ENCODE measurements at places on chromosomes 16 and 17.

DNA sequence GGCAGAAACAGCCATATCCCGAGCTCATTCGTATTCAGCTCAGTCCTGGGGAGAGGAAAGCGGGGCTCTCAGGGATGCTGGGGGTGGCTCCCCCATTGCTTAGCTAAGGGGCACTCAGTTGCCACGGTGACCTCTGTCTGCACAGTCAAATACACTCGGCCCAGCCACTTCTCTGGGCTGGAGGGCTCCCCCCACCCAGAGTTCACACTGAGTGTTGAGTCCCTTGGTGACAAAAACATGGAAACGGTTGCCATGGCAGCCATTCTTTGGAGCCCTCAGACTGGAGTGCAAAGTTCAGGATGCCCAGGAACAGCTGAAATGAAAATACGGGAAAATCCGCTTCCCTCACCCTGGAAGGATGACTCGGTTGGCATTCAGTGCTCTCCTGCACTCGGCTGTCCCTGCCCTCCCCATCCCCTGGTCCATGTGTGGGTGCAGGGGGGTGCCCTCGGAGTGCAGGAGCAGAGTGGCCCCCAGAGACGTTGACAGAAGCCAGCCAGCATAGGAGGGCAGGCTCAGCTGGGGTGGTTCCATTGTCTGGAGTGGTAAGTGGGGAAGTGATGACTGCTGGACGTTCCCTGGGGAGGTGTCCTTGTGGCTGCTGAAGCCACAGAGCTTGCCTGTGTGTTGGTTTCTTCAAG lies 216.5 kb downstream of the NTN1 start:
- no peak for DNase-seq

- no peak for DNase-seq
These were observed 37.1 kb downstream of the NUP93 start for GRCh38 chr16:56767024-56767423.

- no peak for DNase-seq
These were observed 2.9 kb downstream of the SLC39A11 start for GRCh38 chr17:73089322-73090317.

DNA sequence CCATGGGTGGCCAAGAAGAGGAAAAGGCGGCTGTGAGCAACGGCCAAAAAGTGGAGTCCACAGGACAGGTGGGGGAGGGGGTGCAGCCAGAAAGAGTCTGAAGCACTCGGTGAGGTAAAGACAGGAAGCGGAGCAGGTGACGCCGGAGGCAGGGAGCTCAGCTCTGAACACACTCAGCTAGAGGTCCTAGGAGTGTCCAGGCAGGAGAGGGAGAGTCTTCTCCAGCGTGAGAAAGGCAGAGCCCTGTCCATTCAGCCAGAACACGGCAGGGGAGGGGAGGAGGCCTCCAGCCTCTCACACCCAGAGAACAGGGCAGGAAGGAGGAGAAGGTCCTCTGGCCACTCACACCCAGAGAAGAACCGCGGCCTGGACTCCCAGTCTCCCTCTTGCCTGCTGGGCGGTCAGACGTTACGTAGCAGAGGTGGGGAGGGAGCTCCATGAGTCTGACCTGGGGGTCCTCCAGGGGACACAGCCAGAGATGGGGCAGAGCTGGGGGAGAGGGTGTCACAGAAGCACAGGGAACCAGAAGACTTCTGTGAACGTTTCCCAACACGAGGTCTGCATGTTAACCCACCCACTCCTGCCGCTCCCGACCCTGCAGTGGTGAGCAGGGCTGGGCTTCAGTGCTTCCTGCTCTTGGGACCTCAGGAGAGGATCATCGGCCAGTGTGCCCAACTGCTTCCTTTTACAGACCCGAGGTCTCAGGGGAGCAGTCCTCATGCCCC lies 89.2 kb downstream of the ABR start:
- no peak for DNase-seq

- DNase-seq = no peak
These were observed 593 bp upstream of the WDR45B start for GRCh38 chr17:82648742-82649331.

- DNase-seq = no peak
These were observed 43.4 kb downstream of the MEAK7 start for GRCh38 chr16:84461029-84461412.

GRCh38 chr17:50466371-50467113 lies 2.1 kb downstream of the CHAD start:
- DNase-seq = no peak

- DNase-seq = no peak
These were observed 24.7 kb upstream of the CES5A start for GRCh38 chr16:55899857-55900256.

GRCh38 chr16:84823484-84823883 lies 3.7 kb downstream of the CRISPLD2 start:
- DNase-seq = no peak

GRCh38 chr17:44807093-44807816 lies 22.8 kb downstream of the GJC1 start:
- DNase-seq = no peak

- no peak for DNase-seq
These were observed 2.8 kb downstream of the DCUN1D3 start for GRCh38 chr16:20897253-20897897.
